ENCODE measurements at places on chromosomes 1 and 21.

DNA sequence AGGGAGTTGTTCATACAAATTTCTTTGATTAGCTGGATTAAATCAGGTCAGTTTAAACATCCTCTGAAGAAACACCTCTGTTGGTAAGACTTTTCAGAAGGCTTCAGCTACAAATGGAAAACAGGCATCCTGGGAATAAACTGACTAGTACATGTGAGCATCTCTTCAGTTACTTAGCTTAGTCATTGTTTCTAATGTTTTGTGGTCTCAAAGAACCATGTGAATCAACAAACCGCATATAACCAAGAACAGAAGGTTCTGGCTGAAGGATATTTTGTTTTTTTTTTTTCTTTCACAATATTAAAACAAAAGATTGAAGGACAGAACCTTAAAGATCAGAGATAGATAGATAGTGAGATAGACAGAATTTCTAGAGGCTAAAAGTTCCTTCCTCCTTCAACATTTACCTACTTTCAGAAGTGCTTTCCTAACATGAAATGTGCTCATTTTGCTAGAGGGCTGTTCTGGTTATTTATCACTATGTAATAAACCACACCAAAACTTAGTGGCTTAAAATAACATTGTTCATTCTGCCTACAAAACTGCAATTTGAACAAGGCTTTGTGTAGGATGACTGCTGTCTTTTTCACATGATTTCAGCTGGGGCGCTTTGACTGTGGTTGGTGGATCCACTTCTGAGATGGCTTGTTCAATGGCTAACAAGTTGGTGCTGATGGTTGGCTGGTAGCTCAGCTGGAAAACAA lies 119.8 kb upstream of the PTGFR start:
- DNase-seq = no peak

DNA sequence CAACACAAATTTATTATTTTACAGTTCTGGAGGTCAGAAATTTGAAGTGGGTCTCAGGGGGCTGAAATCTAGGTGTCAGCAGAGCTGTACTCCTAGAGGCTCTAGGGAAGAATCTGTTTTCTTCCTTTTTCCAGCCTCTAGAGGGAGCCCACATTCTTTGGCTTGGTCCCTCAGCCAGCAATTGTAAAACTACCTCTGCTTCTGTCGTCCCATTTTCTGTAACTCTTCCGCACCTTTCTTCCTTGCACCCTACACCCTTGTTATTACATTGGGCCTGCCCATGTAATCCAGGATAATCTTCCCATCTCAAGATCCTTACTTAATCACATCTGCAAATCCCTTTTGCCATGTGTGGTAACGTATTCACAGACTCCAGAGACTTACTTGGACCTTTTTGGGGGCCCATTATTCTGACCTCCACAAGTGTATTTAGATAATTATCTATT lies 24.8 kb upstream of the THEM4 start:
- DNase-seq = no peak

DNA sequence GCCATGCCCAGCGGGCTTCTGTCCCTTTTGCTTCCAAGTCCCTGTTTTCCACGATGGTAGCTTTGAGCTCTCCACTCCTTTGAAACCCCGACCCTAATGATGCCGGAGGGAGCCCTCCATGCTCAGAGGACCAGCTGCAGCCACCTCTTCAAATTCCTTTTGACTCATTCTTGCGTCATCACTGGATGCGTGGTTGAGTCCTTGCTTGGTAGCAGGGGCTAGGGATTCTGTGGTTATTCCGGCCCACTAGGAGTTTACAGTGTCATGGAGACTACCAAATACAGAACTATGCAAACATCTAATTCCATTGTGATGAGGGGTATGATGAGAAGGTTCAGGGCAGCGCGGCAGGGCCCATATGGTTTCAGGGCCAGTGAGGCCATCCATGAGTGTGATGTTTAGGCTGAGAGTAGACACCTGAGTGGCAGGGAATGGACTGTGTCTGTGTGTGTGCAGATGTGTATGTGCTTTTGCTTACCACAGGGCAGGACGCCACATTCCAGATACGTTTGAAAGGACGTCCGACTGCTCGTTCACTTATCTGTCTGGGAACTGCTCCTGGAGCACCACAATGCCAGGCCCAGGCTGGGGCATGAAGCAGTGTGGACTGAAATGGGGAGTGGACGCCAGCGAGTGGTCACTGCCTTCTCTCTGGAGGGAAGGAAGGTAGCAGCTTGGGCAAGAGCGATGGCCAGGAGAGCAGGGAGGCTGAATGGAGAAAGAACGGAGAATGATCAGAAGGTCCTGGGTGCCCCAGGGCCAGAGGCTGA lies 30.4 kb upstream of the ZBTB21 start:
- no peak for DNase-seq

- no peak for DNase-seq
Observed at GRCh38 chr1:67257173-67257535, 50.5 kb upstream of the IL12RB2 start.

- no peak for DNase-seq
Observed at GRCh38 chr21:41931041-41931451, 22.8 kb downstream of the C2CD2 start.

- DNase-seq = no peak
Observed at GRCh38 chr21:42317826-42318746, 2.9 kb upstream of the TFF3 start.

DNA sequence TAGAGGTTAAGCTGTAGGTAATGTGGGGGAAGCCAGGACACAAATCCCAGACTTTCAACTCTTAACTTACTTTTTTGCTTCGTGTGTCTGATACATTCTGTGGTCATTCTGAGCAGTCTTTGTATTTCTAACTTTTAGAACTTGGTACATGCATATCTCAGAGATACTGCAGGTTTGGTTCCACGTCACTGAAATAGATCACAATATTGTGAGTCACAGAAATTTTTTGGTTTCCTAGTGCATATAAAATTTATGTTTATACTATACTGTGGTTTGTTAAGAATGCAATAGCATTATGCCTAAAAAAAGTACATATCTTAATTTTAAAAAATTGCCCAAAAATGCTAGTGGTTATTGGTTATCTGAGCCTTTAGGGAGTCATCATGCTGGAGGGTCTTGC lies 3.2 kb downstream of the URB2 start:
- DNase-seq = no peak
